ENCODE measurements at places on chromosomes 4 and X. TPM values are rescaled to one million over a fixed set of nuclear protein-coding genes. Genes with fewer than 3 reads are reported as not detected.

The NSG1 gene
- total RNA-seq, result 0.13 TPM

The PPP1R2C gene
- total RNA-seq, result not detected

The BLOC1S4 gene
- total RNA-seq, result 6.5 TPM

The BOD1L1 gene
- total RNA-seq, result 8.0 TPM

The ELK1 gene
- total RNA-seq, result 18.1 TPM

The GABRG1 gene
- total RNA-seq, result not detected

The FTHL17 gene
- total RNA-seq, result not detected

The ARHGAP36 gene
- not detected for total RNA-seq

The F8A2 gene
- total RNA-seq, result 7.7 TPM

The IGSF1 gene
- 0.40 TPM for total RNA-seq

The TLR8 gene
- total RNA-seq, result 0.20 TPM

The GSX2 gene
- not detected for total RNA-seq

The GPC3 gene
- 1.1 TPM for total RNA-seq

The MAGEE2 gene
- not detected for total RNA-seq

The C4orf36 gene
- not detected for total RNA-seq

The BRS3 gene
- not detected for total RNA-seq

The MAGIX gene
- 27.7 TPM for total RNA-seq

The PFKFB1 gene
- total RNA-seq, result 24.0 TPM

The LUZP4 gene
- not detected for total RNA-seq

The GPR173 gene
- 0.23 TPM for total RNA-seq

The PLS3 gene
- total RNA-seq, result 68.7 TPM

The IL1RAPL1 gene
- total RNA-seq, result not detected

The EMCN gene
- total RNA-seq, result 1.8 TPM

The FGFBP1 gene
- not detected for total RNA-seq

The TEC gene
- total RNA-seq, result 3.2 TPM

The LAS1L gene
- 13.8 TPM for total RNA-seq

The EFNB1 gene
- total RNA-seq, result 10.8 TPM

The FAT1 gene
- total RNA-seq, result 33.4 TPM

The VGLL1 gene
- not detected for total RNA-seq

The SH3D19 gene
- total RNA-seq, result 38.7 TPM

The FOXP3 gene
- total RNA-seq, result 0.65 TPM

All from left lobe of liver (tissue), 2 donors.